ENCODE measurements at places on chromosomes 1 and 21. TPM values are rescaled to one million over a fixed set of nuclear protein-coding genes. Genes with fewer than 3 reads are reported as not detected.

GRCh38 chr1:203524152-203524551 is 30.2 kb downstream of the OPTC start:
- no peak for DNase-seq

DNA sequence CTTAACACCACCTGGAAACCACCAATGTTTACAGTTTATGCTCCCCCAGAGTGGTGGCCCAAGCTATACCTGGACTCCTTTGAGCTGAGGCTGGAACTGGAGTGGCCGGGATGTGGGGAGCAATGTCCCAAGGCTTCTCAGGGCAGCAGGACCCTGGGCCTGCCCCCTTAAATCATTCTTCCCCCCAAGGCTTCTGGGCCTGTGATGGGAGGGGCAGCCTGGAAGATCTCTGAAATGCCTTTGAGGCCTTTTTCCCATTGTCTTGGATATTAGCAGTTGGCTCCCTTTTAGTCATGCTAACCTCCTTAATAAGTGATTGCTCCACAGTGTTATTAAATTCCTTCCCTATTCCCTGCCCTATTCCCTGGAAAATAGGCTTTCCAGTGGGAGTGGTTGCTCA is 185.8 kb downstream of the HS2ST1 start:
- DNase-seq, result no peak

- DNase-seq, result no peak
These were observed 47.9 kb downstream of the MACO1 start for GRCh38 chr1:25478633-25479032.

- DNase-seq, result no peak
These were observed 3.0 kb upstream of the RGS8 start for GRCh38 chr1:182687361-182687760.

DNA sequence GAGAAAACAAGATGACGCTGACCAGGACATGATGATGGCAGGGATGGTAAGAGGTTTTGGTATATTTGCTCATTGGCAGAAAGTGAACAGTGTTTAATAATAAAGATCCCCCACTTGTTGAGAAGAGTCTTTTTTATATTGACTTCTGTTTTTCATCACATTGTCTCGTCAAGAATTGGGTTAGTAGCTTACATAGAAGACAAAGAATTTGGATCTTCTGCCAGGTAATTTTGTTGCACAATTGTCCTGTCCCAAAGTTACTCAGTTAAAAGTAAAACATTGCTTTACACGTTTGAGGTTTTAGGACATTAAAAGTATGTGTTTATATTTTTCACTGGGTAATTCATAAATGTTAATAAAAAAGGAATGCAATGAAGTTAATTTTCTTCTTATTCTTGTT is 48.3 kb upstream of the LAMC2 start:
- no peak for DNase-seq

KCND3 gene
- total RNA-seq, result 0.07 TPM

MIXL1 gene
- total RNA-seq, result not detected
